Glomerular endothelial cell (primary cell): ENCODE measurements at places on chromosomes 11 and 22.

- DNase-seq = no peak
These were observed 56.2 kb upstream of the CRYBB3 start for GRCh38 chr22:25143156-25144076.

GRCh38 chr11:112216561-112217105 lies 9.6 kb upstream of the PTS start:
- DNase-seq = no peak

- DNase-seq = no peak
These were observed 6.5 kb downstream of the TCF20 start for GRCh38 chr22:42263944-42264343.

DNA sequence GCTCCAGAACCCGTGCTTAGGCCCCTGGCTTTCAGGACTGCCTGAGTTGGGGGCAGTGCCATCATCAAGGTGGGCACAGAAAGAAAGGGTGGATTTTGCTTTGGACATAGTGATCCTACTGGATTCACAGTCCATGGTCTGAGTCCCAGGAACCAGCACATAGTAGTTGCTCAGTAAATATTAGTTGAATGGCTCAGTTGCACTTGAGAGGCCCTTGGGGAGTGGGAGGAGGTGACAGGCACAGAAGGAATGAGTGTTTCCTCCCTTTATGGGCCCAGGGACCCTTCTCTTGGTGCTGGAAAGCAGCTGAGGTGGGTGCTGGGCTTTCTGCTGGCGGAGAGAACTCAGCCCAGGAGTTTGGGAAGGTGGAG lies 16.6 kb downstream of the ARHGEF17 start:
- no peak for DNase-seq

DNA sequence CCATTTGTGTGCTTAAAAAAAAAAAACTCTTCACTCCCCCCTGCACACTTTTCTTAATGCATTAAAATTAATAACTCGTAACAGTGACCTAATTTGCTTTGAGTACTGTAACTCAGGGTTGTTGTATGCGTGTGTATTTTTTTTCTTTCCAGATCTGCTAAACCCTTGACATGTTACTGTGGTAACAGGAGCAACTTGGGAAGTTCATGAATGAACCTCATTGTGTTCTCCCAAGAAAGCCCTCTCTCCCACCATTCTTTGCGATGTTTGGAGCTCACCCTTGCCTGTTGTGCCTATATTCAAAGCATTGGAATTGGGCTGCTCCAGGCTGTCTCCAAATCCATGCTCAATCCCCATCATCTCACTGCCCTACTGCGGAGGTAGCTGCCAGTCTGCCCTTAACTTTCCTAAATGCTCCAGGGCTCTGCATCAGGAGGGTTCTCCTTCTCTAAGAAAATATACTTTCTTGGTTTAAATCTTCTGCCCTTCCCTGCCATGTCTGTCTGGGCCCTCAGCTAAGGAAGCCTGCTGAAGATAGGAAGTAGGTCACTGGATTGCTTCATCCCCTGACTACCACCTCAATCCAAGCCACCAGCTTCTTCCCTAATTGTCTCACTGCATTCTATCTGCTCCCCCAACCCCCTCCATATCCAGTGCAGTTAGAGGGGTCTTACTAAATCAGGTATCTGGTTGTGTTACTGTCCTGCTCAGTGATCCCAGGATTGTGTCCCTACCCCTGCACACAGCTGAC lies 70.3 kb downstream of the KIRREL3 start:
- no peak for DNase-seq

- no peak for DNase-seq
These were observed 47.8 kb downstream of the PARVB start for GRCh38 chr22:44071781-44072326.
